ENCODE measurements at places on chromosomes 12 and 14. TPM values are rescaled to one million over a fixed set of nuclear protein-coding genes. Genes with fewer than 3 reads are reported as not detected.

TSPAN8 gene
- 0.76 TPM for total RNA-seq

KRT72 gene
- total RNA-seq: 0.17 TPM

DNA sequence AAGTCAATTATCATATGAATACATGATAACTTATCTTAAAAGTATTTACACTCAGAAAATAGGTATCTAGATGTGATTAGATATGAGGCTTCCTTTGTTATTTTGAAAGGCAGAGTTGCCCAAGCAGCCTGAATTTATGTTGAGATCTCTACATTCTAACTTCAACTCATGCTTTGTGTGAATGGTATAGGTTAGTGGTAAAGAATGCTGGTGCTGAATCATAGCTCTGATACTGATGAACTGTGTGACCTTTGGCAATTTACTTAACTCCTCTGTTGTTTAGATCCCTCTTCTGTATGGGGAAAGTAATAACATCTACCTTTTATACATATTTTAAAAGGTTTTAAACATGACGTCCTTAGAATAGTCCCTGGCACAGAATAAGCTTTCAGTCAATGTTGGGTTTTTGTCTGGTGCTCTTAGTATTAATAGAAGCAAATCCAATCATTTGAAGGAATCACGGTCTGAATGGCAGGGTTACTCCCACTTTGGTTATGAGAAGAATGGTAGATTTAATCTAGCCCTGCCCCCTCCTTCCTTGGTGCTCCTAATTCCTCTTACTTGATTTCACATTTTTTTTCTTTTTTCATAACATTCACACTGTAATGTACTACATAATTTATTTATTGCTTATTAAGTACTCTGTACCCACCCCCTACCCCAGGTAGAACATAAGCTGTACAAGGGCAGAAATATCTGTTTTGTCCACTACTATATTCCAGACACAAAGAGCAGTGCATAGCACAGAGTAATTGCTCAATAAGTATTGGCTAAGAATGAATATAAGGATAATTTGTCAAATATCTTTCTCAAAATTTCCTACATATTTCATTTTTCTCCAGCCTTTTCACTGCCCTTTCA is 203.3 kb upstream of the KRR1 start:
- peak; percentile 66 for DNase-seq
- peaks cover 76% of the 10 kb centered on the region for H3K4me1 ChIP-seq
- H3K27me3 ChIP-seq: no peaks in the 10 kb centered on the region
- no peak overlapping the region for H3K4me3 ChIP-seq

DNA sequence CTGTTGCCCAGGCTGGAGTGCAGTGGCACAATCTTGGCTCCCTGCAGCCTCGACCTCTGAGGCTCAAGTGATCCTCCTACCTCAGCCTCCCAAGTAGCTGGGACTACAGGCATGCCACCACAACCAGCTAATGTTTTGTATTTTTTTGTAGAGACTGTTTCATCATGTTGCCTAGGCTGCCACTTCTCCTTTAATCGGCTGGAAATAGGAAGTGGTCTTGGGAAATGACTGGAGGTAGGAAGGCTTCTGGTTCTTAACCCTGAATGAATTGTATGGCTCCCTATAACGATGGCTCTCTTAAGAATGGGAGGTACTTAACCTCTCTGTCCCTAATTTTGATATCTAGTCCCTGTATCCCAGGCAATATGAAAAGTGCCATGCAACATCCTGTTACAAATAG is 113.9 kb upstream of the USP15 start:
- no peaks in the 10 kb centered on the region for H3K36me3 ChIP-seq
- no peaks in the 10 kb centered on the region for H3K4me1 ChIP-seq
- no peak overlapping the region for H3K27ac ChIP-seq
- no peaks in the 10 kb centered on the region for H3K27me3 ChIP-seq

- peak; percentile 24 for DNase-seq
- no peaks in the 10 kb centered on the region for H3K27me3 ChIP-seq
- peaks cover 34% of the 10 kb centered on the region for H3K36me3 ChIP-seq
- peaks cover 17% of the 10 kb centered on the region for H3K4me1 ChIP-seq
Measured at GRCh38 chr14:24298892-24299254, 707 bp downstream of the DHRS1 start.

IFI27 gene
- 3.8 TPM for total RNA-seq

Data from HCT116 (cell line).